ENCODE measurements at places on chromosomes 16 and 17. TPM values are rescaled to one million over a fixed set of nuclear protein-coding genes. Genes with fewer than 3 reads are reported as not detected.
A peak's percentile ranks its signal among the peaks of the same experiment; 100 is the strongest.

DNA sequence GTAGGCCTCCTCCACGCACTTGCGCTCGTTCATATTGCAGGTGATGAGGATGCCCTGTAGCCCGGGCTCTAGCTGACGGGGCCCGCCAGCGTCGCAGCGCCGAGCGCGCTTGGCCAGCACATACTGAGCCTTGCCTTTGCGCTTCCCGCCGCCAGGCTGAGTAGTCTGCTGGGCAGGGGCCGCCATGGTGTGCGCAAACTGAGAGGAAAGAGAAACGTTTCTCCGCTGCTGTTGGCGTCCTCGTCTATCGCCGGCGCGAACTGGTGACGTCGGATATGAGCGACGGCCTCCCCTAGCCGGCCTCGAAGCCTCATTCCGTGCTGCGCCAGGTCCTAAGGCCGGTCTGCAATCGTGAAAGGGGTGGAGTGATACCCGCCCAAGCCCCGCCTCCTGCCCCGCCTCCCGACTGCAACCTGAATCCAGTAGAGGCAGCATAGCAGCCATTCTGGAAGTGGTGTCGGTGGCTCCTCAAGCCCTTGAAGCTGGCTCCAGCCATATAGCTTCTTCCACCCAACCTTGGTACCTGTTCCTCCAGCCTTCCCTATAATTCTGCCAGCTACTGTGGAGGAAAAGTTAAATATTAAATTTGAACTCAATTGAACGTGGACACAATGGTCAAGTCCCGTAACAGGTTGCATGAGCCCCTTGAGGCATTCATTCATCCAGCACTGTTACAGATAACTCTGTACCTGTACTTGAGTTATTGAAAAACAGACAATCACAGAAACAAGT is at the start of gene THUMPD1:
Gene THUMPD1, minus strand, starts transcription at position 265 of the 732 bp plus-strand sequence. Its CDS starts 79 bp downstream, at position 186.
- peak within 1 kb of the TSS; percentile 99 for H3K4me3 ChIP-seq
- peak; percentile 95 for DNase-seq
- H3K36me3 ChIP-seq: peaks cover 27% of the 10 kb centered on the region
- no peaks in the 10 kb centered on the region for H3K27me3 ChIP-seq

DNA sequence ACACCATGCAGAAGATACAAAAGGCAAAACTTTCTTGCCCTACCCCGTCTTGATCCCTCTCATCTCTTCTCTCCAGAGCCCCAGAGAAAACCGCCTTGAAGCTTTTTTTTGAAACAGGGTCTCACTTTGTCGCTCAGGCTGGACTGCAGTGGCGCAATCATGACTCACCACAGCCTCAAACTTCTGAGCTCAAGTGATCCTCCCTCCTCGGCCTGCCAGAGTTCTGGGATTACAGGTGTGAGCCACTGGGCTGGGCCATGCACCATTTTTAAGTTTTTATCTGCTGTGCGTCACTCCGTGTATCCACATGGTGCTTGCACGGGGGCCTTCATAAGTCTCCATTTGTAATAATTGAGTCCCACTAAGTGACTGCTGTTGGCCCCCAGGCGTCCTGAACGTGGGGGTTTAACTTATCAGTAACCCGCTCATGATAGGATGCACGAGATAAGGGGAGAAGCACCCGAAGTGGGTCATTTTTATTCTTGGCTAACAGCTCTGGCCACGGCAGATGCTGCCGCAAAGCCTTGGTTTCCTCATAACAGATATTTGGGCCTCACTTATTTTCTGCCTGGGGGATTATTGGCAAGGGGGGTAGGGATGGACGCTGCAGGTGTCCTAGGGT is 8.6 kb downstream of the DNAH17 start:
- H3K4me3 ChIP-seq: no peak overlapping the region
- no peak for DNase-seq
- H3K4me1 ChIP-seq: peaks cover 9% of the 10 kb centered on the region

DNA sequence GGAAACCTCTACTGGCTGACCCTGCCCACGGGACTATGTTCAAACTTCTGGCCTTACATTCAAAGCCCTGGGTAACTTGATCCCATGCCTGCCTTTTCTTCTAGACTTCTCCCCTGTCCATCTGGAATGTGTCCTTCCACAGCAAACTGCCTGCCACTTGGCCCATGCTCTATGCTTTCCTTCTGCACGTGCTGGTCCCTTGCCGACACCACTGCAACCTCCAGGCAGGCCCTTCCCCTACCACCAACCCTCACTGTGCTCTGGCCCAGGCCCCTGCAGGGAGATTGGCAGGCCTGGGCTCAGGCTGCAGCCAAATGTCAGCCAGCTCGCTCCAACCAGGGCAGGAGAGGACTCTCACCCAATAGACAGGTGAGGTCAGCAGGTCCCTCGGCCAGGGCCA is 11.0 kb downstream of the HSD11B2 start:
- peaks cover 12% of the 10 kb centered on the region for H3K4me1 ChIP-seq
- DNase-seq: no peak
- peaks cover 6% of the 10 kb centered on the region for H3K36me3 ChIP-seq

- H3K27me3 ChIP-seq: no peaks in the 10 kb centered on the region
- H3K27ac ChIP-seq: no peak overlapping the region
- H3K4me3 ChIP-seq: no peak overlapping the region
- no peaks in the 10 kb centered on the region for H3K4me1 ChIP-seq
- H3K36me3 ChIP-seq: no peaks in the 10 kb centered on the region
Measured at GRCh38 chr17:15257796-15258512, 7.2 kb downstream of the PMP22 start.

DNA sequence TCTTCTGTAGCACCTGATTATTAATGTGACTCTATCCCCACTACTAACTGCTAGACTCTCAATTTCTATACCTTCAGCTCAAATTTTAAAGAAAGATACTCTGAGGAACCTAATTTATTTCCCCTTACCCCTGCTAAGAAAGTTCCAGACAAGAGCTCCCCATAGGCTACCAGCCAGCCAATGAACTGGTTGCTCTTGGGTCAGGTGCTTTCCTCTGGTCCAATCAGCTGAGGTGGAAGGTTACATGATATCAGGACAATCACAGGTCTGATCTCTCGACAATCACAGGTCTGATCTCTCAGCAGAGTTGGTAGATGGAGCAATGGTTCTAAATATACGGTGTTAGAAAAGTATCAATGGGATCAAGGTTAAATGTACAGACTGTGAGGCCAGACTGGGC is 86.8 kb downstream of the AXIN2 start:
- H3K27me3 ChIP-seq: no peaks in the 10 kb centered on the region
- H3K36me3 ChIP-seq: no peaks in the 10 kb centered on the region
- H3K27ac ChIP-seq: no peak overlapping the region
- H3K4me3 ChIP-seq: no peak overlapping the region
- no peak for DNase-seq

DNA sequence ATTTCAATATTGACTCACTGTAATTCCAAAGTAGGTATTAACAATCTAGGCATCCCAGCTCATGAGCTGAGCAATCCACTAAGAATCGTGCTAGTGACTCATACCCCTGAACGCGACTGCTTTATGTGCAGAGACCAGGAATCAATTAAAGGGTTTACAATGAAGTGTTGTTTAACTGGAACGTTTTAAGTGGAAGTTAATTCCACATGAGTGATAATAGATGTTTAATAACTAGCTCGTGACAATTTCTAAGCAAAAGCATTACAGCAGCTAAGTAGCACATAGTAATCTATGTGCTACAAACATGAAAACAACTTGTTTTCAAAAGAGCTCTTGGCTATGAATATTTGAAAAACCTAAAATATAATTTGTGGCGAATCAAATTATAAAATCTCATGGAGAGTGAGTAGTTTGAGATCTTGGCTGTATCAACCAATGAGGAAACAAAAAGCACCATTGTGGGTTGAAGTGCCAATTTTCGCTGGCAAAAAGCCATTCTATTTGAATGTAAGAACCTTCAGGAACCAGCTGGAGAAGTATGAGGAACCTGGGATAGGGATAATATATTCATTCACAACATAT is 9.4 kb downstream of the GJC1 start:
- peaks cover 13% of the 10 kb centered on the region for H3K36me3 ChIP-seq
- no peak overlapping the region for H3K4me3 ChIP-seq
- H3K27ac ChIP-seq: no peak overlapping the region
- DNase-seq: no peak

DNA sequence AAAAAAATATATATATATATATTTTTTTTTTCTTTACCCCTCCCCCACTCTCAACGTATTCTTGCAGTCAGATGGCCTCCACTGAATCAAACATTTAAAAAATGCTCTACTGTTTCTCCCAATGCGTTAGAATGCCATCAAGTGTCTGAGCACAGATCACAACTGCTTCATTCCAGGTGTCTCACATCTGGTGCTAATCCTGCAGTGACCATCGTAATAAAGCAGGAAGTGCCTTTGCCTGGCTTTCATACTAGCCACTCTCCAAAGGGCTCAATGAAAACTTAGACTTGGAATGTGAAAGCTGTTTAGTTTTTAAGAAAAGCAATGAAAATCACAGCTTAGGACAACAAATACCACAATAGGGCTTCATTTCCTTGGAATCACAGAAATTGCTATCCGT is 37.2 kb downstream of the SKAP1 start:
- DNase-seq: no peak
- no peak overlapping the region for H3K4me3 ChIP-seq
- H3K27ac ChIP-seq: no peak overlapping the region
- peaks cover 5% of the 10 kb centered on the region for H3K4me1 ChIP-seq
- peaks cover 17% of the 10 kb centered on the region for H3K27me3 ChIP-seq
- H3K36me3 ChIP-seq: no peaks in the 10 kb centered on the region

CACNA1G gene
- total RNA-seq: 4.2 TPM

KIF2B gene
- total RNA-seq: not detected

TPSD1 gene
- total RNA-seq: not detected

ENPP7 gene
- total RNA-seq: not detected

STXBP4 gene
- 19.9 TPM for total RNA-seq

Data from SJCRH30 (cell line).